ENCODE measurements at places on chromosomes 3 and 15.

DNA sequence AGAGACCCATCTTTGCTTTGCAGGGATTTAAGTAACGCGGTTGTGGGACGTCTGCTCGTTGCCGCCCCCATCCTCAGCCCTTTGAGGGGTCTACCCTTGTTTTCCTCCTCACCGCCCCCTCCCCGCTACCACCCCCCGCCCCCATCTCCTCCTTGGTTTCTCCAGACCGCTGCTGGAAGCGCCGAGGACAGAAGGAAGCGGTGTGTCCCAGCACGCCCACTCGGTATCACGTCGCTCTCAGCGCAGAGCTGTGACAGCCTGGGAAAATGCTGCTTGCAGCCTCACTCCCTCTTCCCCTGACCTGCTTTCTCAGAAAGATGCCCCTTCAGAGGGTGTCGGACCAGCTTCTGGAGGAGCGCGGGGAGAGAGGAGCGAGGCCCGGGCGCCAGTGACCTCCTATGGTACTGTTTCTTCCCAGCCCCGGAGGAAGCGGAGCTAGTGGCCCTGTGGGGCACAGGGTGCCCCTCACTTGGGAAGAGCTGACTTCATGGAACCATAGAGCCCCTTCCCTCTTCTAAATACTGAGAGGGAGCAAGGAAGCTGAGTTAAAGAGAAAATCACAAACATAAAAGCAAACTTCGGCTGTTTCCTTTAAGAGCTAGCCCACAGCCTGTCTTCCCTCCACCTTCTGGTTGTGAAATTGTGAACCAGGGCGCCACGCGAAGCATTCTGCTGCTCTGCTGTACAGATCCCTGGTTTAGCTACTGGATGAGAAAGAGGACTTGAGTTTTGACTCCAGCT lies 698 bp downstream of the IL1RAP start:
- no peak for DNase-seq

DNA sequence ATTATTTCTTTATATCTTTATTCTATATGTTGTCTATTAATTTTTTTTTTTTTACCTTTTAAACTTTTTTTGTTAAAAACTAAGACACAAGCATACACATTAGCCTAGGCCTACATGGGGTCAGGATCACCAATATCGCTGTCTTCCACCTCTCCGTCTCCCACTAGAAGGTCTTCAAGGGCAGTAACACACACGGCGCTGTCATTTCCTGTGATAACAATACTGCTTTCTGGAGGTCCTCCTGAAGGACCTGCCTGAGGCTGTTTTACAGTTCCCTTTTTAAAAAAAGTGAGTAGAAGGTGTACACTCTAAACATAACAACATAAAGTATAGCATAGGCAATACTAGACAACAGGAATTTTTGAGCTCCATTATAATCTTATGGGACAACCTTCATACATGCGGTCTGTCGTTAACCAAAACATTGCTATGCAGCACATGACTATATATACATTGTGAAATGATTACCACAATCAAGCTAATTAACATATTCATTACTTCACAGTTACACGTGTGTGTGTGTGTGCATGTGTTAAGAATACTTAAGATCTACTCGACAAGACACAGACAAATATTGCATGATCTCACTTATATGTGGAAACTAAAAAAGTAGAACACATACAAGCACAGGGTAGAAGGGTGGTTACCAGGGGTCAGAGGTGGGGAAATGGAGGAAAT lies 20.8 kb downstream of the RAB6B start:
- DNase-seq, result no peak

DNA sequence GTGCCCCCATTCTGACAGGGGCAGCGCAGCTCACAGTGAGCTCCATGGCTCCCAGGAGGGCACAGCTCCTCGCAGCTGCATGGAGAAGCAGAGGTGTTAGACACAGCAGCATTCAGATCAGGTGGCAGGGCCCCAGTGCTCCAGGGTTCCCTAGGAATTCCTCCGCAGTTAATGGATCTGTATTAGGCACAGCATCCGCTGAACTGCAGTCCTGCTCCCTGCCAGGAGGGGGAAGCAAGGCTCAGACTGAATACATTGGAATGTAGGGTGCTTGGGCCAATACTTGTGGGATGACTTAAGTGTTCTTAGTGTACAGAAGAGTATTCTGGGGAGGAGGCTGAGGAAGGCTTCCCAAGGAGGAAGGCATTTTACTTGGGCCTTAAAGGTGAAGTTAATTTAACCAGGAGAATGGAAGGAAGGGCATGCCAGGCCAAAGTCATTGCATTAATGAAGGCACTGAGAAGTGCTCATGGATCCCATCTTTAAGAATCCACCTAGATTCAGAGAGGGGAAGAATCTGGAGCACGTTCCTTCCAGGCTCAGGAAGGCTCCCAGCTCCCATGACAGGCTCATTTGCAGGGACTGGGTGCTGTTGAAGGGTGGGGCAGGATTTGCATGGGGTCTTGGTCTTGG lies 111.6 kb downstream of the RAB11A start:
- peak; percentile 30 for DNase-seq

DNA sequence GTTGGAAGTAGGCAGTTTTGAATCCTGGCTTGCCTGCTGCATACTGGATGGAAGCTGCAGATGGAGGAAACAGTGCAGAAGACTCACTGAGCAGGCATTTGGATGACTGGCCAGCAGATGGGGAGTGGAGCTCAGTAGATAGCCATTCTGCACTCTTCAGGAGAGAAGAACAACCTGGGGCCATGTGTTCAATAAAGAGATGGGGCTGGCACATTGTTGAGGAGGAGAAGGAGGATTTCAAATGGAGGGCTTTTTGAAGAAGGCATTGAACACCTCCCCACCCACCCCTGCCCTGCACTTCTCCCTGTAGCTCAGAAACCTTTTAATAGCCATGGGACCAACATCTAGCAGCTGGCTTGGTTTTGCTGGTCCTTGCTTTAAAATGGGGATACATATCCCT lies 109.8 kb downstream of the CACNA1D start:
- DNase-seq, result no peak

DNA sequence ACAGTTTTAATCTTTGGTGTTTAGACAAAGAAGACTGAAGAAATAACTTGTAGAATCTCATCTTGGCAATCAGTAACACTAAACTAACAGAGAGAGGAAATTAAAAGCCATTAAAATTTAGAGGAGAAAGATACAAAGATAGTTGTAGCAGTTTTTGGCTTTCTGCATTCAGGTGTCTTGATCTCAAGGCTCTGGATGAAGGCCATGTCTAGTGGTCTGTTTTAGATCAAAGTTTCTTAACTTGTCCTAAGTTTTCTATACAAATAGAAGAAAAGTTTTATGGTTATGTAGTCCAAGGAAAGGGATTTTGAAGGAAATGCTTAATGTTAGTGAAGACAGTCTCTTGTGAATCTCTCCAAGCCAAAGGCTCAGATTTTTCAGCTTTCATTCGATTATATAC lies 222.9 kb downstream of the BCHE start:
- DNase-seq, result no peak

DNA sequence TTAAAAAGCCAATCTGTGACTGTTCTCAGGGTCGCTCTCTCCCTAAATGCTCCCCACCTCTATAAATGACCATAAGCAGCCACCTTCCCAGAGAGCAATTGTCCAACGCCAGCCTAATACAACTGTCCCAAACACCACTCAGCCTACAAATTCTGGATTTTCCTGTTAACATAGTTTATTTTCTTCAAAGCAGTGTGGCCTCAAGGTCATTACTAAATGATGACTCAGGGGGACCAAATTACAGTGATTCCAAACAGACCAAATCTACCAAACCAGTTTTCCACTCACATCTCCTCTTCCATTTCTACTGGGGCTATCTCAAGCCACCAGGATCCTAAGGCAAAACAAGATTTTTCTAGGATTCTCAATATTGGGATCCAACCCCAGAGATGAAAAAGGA lies 22.5 kb downstream of the HEXA start:
- no peak for DNase-seq

GRCh38 chr3:71011565-71012287 lies 571.8 kb downstream of the FOXP1 start:
- no peak for DNase-seq

DNA sequence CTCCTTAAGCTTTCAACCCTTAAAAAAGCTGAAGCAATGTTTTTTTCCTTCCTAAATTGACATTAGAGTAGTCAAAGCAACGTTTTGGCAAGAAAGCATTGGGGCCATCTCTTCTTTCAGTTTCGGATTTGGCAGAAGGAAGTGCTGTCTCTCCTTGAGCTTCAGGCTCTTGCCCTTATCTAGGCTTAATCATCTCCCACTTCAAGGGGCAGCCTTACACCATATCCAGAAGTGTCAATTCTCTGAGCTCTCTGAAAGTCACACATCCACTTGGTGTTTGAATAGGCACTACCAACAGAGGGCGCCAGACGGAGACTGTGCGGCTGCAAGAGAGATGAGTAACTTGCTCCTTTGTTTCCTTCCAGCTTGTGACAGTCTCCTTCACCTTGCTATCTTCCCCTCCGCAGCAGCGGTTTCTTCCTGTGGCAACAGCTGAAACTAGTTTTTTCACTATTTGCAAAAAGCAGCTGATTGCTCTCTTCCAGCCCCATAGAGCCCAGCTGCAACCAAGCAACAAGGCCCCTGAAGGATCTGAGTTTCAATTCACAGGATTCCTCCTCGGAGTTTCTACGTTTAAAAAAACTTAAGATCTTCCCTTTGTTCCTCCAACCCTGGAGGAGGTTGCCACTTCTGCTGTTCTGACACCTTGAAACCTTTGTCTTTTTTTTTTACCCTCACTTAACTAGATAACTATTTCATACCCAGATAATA lies 147.0 kb upstream of the SLCO3A1 start:
- DNase-seq, result peak; percentile 59

DNA sequence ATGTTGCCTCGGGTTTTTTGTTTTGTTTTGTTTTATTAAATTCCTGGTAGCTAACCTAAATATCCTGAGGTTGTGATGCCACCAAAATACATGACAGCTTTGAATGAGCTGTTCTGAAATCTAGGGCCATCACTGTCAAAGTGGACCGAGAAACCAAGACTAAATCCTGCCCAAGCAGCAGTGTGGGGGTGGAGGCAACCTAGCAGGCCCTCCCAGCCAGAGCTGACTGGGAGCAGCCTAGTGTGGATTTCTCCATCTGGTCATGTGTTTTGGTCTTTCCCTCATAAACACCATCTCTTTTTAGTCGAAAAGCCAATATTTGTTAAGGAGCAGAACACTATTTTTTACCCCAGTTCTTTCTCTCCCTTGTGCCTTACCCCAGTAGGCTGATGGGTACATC lies 52.2 kb downstream of the LARS2 start:
- no peak for DNase-seq

- DNase-seq, result no peak
These were observed 193.3 kb upstream of the MANF start for GRCh38 chr3:51191768-51192167.

DNA sequence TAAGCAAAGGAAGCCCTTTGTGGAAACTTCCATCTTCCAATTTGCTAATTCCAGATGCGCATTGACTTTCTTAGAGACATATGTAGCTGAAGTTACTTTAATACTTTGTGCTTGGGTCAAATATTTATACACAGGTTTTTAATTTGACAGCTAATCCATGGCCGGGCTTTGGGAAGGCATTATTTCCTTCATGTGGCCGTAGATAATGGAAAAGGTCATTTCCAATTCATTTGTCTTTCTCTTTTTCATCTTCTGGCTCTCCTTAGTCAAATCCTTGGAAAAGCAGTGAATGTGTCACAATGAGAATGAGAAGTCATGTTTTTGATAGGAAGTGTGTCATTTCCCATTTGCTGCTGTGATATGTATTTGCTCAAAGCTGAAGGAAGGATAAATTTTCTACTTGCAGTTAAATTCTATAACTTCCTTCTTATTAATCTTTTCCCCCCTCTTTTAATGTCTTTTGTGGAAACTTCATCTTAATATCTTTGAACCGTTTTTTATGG lies 323.3 kb downstream of the CLSTN2 start:
- DNase-seq, result no peak

DNA sequence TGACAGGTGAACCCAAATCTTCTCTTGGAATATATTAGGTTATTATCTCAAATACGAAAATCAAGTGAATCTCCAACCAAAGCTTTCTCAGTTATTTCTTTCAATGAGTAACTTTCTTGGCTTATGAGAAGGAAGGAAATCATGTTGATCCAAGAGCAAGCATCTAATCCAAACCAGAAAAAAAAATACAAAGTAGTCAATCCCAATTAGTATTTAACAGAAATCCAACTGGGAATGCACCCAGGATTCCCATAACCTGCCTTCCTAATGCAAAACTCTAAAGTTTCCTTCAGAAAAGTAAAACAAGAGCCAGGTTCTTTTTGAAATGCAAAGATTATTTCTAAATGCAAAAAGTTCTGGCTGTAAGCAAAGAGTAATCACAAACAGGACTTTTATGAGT lies 289.3 kb downstream of the SHOX2 start:
- no peak for DNase-seq

GRCh38 chr15:34271493-34271892 lies 46.7 kb downstream of the EMC4 start:
- DNase-seq, result no peak

DNA sequence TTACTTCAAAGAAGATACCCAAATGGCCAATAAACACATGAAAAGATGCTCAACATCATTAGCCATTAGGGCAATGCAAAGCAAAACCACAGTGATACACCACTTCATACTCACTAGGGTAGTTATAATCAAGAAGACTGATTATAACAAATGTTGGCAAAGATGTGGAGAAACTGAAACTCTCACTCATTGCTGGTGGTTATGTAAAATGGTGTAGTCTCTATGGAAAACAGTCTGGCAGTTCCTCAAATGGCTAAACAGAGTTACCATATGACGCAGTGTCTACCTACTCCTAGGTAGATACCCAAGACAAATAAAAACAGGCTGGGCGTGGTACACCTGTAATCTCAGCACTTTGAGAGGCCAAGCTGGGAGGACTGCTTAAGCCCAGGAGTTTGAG lies 3.5 kb upstream of the ZFAND6 start:
- DNase-seq, result no peak

DNA sequence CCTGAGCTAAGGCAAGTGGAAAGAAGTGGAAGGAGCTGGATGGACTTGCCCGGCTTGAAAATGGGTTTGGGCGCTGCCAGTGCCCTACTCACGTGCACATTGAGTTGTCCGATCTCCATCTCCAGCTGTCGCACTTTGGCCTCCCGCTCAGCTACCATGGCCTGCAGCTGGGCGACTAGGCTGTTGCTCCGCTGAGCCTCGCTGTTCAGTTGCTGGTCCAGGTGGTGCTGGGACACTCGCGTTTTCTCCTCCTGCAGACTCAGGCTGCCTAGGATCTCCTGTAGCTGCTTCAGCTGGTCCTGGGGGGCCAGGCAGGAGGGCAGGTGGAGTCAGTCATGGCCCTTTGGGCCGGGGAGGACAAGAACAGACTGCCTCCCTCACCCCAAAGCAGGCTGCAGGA lies 33.0 kb upstream of the HHATL start:
- no peak for DNase-seq

DNA sequence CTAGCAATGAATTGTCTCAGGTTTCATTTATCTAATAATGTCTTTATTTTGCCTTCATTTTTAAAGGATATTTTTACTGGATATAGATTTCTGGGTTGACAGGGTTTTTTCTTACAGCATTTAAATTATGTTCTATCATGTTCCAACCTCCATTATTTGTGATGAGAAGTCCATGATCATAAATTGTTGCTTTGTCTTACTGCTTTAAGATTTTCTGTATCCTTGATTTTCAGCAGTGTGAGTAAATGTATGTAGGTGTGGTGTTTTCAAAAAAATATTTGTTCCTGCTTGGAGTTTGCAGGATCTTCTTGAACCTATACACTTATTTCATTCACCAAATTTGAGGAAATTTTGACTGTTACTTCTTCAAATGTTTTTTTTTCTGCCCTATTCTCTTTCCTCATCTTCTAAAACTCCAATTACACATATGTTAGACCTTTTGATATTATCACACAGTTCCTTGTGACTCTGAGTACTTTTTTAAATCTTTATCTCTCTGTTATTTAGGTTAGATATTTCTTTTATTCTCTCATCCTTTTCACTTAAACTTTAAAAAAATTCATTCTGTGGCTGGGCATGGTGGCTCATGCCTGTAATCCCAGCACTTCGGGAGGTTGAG lies 43.7 kb upstream of the SELENOK start:
- no peak for DNase-seq
